Stimulated activated CD4-positive, alpha-beta T cell treated with anti-CD3 and anti-CD28 coated beads, Interleukin-1b, Interleukin-23, amount 100 ng/mL, for 48 hours (primary cell): ENCODE measurements at places on chromosomes 7 and 10.
A peak's percentile ranks its signal among the peaks of the same experiment; 100 is the strongest.

DNA sequence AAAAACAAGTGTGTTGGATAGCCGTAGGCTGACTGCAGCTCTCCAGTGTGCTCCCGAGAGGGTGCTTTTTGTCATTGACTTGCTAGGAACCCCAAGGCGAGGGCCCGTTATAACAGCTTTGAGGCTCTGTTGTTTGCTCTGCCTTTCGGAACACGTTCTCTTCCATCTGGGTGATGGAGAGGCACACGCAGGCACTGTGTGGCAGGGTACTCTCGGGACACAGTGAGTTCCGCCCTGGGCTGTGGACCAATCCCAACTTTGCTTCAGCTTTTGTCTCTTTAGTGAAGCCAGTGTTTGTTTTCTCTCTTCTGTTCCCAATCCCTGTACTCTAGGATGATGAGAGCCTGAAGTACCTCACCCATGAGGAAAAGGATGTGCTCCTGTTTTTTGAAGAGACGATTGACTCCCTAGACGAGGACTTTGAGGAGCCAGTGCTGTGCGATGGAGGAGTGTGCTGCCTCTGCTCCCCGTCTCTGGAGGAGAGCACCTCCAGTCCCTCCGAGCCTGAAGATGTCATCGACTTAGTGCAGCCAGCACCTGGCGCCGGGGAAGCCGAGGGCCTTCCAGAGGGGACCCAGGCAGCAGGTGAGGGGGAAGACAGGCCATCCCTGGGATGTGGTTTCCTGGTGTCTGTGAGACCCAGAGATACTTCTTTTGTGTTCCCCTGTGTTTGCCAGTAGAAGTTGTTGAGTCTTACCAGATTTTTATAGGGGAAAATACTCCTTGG is 43.2 kb downstream of the PROSER2 start:
- no peak for DNase-seq

- no peak for DNase-seq
Observed at GRCh38 chr10:116840389-116841075, 8.8 kb upstream of the ENO4 start.

GRCh38 chr7:102289057-102289456 is 2.4 kb downstream of the SH2B2 start:
- no peak for DNase-seq

DNA sequence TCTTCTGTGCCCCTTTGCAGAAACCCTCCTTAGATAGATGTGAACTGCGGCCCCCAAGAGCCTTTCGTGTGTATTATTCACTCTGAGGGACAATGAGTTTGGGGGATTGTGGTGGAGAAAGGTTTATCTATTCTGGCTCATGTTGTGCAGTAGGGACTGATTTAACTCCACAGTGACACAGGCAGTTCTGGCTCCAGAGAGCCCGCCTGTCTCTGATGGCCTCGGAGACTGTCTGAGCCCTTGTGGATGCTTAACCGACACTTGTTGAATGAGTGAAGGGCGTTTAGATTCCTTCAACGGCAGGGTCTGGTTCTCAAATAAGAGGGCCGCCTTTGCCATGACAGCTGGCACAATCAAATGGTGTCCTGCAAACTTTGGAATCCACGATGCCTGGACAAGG is 5.8 kb downstream of the NPTX2 start:
- no peak for DNase-seq

DNA sequence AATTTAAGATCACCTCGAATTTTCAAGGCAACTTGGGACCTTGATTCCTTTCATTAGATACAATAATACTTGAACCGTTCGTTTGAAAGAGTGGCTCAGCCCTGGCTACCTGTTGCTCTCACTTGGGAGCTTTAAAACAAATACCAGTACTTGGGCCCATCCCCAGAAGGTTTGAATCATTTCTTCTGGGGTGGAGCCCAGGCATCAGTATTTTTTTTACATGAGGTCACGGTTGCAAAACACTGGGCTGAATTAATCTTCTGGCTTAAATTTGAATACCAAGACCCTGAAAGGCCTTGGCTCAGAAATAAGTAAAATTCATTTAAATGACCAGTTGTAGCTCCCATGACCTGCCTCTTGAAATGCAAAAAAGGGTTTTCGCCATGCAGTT is 214.9 kb downstream of the CREB5 start:
- DNase-seq: no peak

GRCh38 chr7:103132995-103133688 is 15.8 kb downstream of the NAPEPLD start:
- DNase-seq: no peak

- no peak for DNase-seq
Observed at GRCh38 chr10:17181751-17182150, 19.7 kb downstream of the TRDMT1 start.

- no peak for DNase-seq
Observed at GRCh38 chr10:80137031-80137862, 4.7 kb downstream of the PLAC9 start.

DNA sequence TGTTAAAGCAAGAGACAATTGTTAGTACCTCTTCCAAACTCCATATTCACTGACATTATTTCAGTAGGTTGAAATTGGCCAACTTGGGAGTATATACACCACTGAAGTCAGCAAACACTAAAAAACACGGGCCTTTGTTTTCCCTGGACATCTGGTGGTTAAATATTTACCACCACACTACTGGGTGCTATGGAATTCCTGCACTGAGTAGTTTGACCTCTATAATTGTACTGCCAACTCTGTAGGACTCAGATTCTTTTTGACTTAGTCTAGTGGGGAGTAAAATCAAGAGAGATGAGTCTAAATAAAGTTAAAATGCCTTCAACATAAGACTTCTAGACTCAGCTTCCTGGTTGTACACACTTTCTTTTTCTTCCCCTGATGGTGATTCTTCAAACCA is 41.3 kb upstream of the TES start:
- no peak for DNase-seq

- DNase-seq: no peak
Observed at GRCh38 chr10:114663626-114664025, 5.6 kb upstream of the ABLIM1 start.

DNA sequence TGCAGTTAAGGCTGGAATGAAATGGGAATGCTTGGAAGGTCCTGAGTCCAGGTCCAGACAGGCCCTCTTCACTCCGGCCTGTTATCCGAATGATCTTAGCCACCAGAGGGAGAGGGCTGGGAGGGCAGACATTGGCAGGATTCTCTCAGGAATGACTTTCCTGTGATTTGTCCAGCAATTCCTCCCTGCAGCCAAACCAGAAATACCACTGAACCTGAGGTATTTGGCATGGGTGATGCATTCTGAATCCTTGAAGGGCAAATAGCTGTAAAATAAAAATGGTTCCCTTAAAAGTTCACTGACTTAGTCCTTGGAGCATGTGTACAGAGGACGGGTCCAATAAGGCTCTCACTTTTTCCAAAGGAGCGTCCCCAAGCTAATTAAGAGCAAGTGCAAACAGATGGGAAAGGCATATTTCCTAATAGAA is 77.5 kb upstream of the HABP2 start:
- DNase-seq: no peak

DNA sequence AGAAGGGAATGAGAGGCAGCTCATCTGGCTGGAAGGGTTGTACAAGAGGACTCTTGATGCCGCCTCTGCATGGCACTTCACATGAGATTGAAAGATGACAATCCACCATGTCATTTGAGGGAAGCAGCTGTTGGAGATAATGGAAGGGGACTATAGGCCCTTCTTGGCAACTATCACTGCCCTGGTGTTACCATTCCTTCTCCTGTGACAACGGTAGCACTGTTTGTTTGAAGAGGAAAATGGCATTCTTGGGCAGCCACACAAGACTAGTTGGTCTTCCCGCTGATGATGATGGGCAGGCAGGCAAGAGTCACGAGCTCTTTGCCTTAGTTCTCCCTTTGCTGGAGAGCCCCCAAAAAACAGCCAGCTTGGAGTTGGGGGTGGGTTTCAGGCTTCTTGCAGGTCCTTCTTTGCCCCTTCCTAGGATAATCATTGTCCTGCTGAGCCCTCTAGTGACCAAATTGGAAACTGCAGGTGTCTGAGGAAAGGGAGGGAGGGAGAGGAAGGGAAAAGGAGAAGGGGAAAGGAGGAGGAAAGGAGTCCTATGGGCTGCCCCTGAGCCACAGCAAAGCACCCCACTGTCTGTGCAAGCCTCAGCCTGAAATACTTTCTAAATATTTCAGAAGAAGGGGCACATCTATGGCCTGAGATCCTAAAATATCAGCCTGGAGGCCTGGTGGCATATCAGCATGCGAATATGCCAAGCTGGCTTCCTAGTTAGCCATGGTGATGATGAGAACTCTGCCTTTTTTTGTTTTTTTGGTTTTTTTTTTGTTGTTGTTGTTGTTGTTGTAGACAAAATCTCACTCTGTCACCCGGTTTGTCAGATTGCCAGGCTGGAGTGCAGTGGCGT is 165.6 kb upstream of the KMT2E start:
- DNase-seq: peak; percentile 19

DNA sequence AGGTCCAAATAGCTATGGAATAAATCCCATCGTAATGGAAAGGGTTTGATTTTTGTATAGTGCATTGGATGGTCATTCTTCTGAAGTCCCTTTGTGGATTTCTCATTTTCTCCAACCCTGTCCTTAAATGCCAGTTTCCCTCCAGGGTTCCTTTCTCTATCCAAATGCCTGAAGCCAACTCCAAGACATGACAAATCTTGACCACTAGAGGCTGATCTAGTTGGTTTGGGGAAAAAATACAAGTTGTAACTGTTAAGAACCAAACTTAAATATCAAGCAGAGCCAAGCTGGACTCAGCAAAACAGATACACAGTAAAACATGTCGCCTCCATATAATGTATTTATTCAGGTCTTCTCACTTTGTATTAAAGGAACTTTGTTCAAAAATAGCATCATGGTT is 28.7 kb downstream of the FRMD4A start:
- DNase-seq: no peak

- DNase-seq: peak; percentile 22
Observed at GRCh38 chr10:6498771-6499170, 81.3 kb downstream of the PRKCQ start.

DNA sequence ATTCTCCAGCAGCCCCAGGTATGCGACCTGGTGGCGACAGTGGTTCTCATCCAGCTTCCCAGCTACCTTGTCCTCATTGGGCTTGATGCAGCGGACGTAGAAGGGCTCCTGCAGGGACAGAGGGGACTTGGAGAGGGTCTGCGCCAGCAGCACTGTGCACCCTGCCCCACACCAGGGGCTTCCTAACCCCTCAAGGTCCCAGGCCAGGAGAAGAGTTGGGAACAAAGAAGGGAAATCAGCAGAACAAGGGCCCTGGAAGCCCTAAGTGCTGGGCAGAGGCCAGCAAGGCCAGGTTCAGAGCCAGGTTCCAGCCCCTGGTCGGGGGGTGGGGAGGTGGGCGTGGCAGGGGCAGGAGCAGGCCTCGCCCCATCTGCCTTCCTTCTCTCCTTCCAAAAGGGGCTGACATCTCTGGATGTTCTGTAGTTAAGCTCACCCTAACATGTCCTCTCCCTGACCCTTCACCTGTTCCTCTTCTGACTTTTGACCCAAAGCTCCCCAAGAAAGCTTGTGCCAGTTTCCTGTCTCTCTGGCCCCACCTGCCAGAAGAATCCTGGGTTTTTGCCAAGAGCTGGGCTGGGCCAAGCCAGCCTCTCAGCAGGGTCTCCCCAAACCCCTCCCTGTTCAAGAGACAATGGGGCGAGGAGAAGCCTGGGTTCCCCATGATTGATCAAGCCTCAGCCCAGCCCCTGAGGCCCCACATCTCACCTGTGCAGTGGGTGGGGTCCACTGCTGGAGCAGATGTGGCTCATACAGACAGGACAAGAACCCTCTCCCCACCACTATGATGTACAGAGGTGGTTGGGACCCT is 11.9 kb downstream of the MYO1G start:
- peak; percentile 5 for DNase-seq

GRCh38 chr10:79946271-79947082 is 2.4 kb downstream of the SFTPD start:
- no peak for DNase-seq

GRCh38 chr10:6423004-6423403 is 157.1 kb downstream of the PRKCQ start:
- peak; percentile 75 for DNase-seq

GRCh38 chr10:124625831-124626238 is 118.3 kb downstream of the FAM53B start:
- no peak for DNase-seq

- no peak for DNase-seq
Observed at GRCh38 chr10:93076871-93077270, 3.2 kb downstream of the CYP26A1 start.

- DNase-seq: no peak
Observed at GRCh38 chr7:43290978-43291377, 178.5 kb downstream of the HECW1 start.

- no peak for DNase-seq
Observed at GRCh38 chr10:58341947-58342346, 7.1 kb downstream of the UBE2D1 start.
